NCI-H187 treated with DMSO at 0.1 percent for 48 hours (cell line): ENCODE measurements at places on chromosomes 5 and 9.
A peak's percentile ranks its signal among the peaks of the same experiment; 100 is the strongest.

DNA sequence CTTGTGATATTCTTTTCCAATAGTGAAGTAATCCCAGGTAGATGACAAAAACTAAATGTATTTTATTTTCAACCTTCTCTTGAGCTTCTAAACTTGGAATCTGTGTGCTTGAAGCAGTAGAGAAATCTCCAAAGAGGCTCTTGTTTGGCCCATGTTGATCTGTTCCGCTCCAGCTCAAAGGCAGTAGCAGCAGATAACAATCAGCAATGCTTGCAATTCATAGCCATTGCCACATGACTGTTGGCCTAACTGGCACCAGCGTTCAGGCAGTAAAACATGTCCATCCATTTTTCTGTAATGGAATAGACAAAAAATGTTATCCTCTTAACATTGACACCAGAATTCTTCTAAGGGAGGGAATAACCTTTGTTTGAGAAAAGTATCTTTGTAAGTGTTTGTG lies 270.7 kb upstream of the MSX2 start:
- DNase-seq = no peak

GRCh38 chr5:138900281-138900965 lies 25.3 kb upstream of the LRRTM2 start:
- no peak for DNase-seq

GRCh38 chr5:68682400-68683160 lies 411.2 kb upstream of the SLC30A5 start:
- peak; percentile 98 for DNase-seq

- DNase-seq = no peak
Measured at GRCh38 chr9:114371973-114372917, 15.5 kb downstream of the AKNA start.

- no peak for DNase-seq
Measured at GRCh38 chr9:91689006-91689405, 261.0 kb downstream of the ROR2 start.

- DNase-seq = no peak
Measured at GRCh38 chr5:108271127-108271526, 110.8 kb downstream of the FBXL17 start.

DNA sequence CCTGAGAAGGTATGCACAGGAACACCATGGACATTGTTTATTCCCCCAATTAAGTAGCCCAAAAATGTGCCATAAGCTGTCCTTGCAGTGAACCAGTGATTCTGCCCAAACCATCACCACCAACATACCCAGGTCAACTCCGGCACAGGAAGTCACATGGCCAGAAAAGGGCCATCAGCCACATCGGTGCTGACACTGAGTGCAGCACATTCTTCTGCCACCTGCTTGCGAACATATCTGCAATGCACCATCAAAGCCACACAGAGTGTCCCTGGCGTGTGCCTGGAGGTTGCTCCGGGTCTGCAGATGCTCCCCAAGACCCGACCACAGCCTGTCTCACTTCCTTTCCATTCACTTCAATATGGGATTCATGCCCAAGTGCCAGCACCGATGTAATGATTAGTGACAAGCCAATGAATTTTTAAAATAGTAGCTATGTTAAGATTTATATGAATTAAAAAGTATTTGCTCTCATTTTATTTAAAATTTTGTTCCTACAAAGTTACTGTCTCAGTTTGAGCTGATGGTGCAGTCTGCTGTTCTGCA lies 37.6 kb downstream of the SYK start:
- DNase-seq = no peak

DNA sequence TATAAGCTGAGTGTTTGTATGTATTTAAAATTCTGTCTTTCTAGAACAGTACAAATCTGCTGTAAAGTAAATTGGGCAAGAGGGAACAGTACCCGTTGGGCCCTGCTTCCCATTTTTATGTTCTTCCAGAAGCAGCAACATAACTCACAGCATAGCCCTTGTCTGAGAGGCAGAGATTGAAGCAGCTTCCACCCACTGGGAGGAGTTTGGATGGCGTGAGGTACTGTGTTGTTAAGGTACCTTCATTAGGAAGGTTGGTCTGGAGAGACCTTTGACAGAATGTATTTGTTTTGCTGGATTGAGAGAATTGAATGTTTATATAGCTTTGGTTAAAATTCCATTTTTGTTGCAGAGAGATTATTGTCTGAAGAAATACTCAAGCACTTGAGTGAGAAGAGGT lies 24.8 kb downstream of the RAI14 start:
- DNase-seq = no peak

DNA sequence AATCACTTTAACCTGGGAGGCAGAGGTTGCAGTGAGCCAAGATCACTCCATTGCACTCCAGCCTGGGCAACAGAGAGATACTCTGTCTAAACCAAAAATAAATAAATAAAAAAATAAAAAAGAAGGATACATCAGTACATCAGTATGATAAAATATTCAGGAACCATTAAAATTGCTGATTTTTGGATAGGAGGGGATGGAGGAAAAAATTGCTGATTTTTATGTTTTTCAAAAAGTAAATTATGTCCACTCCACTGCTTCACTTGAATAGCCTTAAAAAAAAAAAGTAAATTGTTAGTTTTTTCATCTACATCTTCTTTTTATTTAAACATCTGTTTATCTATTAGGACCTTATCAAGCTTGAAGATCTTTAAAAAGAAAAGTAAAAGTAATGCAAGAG lies 7.4 kb upstream of the GAPVD1 start:
- no peak for DNase-seq

- no peak for DNase-seq
Measured at GRCh38 chr5:173745123-173745522, 128.7 kb upstream of the BOD1 start.

GRCh38 chr5:59542851-59543820 lies 350.4 kb downstream of the PDE4D start:
- DNase-seq = no peak

GRCh38 chr5:74685979-74686631 lies 1.1 kb downstream of the HEXB start:
- no peak for DNase-seq

- no peak for DNase-seq
Measured at GRCh38 chr9:127907867-127908659, 8.7 kb upstream of the ST6GALNAC6 start.

GRCh38 chr9:93290495-93291434 lies 106.8 kb downstream of the WNK2 start:
- DNase-seq = no peak
